ENCODE measurements at places on chromosomes 3 and 15.

DNA sequence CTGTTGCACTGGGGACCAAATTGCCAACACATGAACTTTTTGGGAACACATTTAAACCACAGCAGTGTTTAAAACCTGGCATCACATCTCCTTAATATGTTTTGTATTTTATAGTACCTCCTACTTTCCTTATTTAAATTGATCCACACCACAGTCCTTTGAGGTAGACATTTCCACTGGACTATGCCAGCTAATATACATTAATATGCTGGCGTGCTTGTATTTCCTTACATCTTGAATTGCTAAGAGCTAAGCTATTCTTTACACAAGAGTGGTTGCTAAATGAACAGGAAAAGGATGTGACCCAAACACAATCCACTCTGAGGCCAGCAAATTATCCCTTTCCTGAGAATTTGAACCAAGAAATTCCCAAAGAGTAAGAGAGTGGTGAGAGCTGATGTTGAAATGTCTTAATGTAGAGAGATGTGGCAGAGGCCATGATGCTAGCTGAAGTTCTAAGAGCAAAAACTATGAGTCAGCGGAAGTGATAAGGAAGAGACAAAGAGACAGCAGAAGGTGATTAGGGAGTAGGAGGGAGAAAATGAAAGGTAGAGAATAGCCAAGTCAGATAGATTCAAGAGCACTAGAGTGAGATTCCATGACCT, 131.2 kb downstream of the CD47 start:
- no peak overlapping the region for H3K4me3 ChIP-seq
- no peaks in the 10 kb centered on the region for H3K36me3 ChIP-seq
- DNase-seq, result no peak
- H3K27me3 ChIP-seq, result no peaks in the 10 kb centered on the region
- H3K4me1 ChIP-seq, result peaks cover 22% of the 10 kb centered on the region

DNA sequence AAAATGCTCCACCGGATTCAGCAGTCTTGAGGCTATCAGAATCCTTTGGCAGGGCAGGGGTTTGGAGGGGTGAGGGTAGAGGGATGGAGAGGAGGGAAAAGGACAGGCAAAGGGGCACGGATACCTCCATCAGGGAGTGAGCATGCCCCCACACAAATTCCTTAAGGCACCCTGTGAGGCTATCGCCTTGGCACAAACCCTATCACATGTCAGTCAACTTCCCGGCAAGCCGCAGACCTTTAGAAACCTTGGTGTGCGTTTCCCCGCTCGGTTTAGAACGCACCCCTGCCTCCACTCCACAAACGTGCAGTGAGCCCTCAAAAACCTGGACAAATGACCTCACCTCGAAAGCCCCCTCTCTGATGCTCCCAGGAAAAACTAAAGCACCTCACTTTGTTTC, 422 bp upstream of the SETMAR start:
- H3K4me1 ChIP-seq, result peaks cover 5% of the 10 kb centered on the region
- H3K4me3 ChIP-seq, result no peak overlapping the region
- DNase-seq, result no peak
- H3K36me3 ChIP-seq, result peaks cover 21% of the 10 kb centered on the region
- no peak overlapping the region for H3K27ac ChIP-seq

- peaks cover 31% of the 10 kb centered on the region for H3K36me3 ChIP-seq
- peak; percentile 100 for DNase-seq
- no peaks in the 10 kb centered on the region for H3K27me3 ChIP-seq
- H3K4me1 ChIP-seq, result peaks cover 9% of the 10 kb centered on the region
- H3K27ac ChIP-seq, result peak overlapping the region; percentile 96
Measured at GRCh38 chr3:133573054-133573628, 345 bp upstream of the CDV3 start.

DNA sequence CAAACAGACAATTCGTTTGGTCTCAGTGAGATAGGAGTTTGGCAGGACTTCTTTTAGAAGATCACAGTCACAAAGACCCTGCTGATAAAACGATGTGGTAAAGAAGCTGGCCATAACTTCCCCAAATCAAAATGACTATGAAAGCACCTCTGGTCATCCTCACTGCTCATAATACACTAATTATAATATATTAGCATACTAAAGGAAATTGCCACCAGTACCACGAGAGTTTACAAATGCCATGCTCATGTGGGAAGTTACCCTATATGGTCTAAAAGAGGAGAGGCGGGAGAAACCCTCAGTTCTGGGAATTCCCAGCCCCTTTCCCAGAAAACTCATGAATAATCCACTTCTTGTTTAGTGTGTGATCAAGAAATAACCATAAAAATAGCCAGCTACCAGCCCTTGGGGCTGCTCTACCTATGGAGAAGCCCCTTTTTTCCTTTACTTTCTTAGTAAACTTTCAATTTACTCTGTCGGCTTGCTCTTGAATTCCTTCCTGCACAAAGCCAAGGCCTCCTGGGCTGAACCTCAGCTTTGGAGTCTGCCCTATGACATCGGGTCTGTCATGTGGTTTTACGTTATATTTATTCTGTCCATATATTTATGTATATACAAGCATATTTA, 115.8 kb upstream of the IGSF10 start:
- H3K4me1 ChIP-seq, result no peaks in the 10 kb centered on the region
- H3K4me3 ChIP-seq, result no peak overlapping the region
- no peaks in the 10 kb centered on the region for H3K27me3 ChIP-seq
- no peak overlapping the region for H3K27ac ChIP-seq

DNA sequence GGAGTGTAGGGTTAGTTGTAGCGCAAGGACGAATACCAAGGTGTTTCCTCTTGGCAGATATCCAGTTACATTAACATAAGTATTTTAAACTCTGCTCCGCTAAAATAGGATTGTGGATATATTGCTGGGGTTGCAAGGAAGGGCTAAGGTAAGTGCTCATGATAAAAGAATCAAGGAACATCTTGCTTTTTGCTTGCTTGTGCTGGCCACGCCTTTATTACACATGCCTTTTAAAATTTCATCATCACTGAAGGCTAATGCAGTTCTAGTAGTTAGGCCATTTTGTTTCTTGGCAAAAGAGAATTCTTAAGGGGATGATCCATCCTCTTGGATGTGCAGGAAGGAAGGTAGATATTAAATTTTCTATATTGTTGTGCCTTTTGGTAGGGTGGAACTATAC, 415.6 kb upstream of the TPM1 start:
- H3K4me1 ChIP-seq, result peaks cover 4% of the 10 kb centered on the region
- no peak for DNase-seq
- H3K27me3 ChIP-seq, result no peaks in the 10 kb centered on the region
- no peak overlapping the region for H3K4me3 ChIP-seq
- H3K27ac ChIP-seq, result no peak overlapping the region

- H3K27me3 ChIP-seq, result no peaks in the 10 kb centered on the region
- H3K4me1 ChIP-seq, result peaks cover 3% of the 10 kb centered on the region
- peak overlapping the region; percentile 97 for H3K4me3 ChIP-seq
- peak overlapping the region; percentile 90 for H3K27ac ChIP-seq
- H3K36me3 ChIP-seq, result peaks cover 3% of the 10 kb centered on the region
Measured at GRCh38 chr15:48331796-48332641, 790 bp downstream of the DUT start.

- H3K4me1 ChIP-seq, result peaks cover 10% of the 10 kb centered on the region
- no peak for DNase-seq
- peaks cover 4% of the 10 kb centered on the region for H3K27me3 ChIP-seq
- no peak overlapping the region for H3K4me3 ChIP-seq
- H3K36me3 ChIP-seq, result no peaks in the 10 kb centered on the region
Measured at GRCh38 chr3:198076722-198077308, 116.8 kb downstream of the LMLN start.

- H3K27me3 ChIP-seq, result no peaks in the 10 kb centered on the region
- no peak overlapping the region for H3K4me3 ChIP-seq
- no peaks in the 10 kb centered on the region for H3K36me3 ChIP-seq
- H3K27ac ChIP-seq, result no peak overlapping the region
- H3K4me1 ChIP-seq, result no peaks in the 10 kb centered on the region
Measured at GRCh38 chr3:112770032-112770626, 76.5 kb downstream of the CD200R1L start.

DNA sequence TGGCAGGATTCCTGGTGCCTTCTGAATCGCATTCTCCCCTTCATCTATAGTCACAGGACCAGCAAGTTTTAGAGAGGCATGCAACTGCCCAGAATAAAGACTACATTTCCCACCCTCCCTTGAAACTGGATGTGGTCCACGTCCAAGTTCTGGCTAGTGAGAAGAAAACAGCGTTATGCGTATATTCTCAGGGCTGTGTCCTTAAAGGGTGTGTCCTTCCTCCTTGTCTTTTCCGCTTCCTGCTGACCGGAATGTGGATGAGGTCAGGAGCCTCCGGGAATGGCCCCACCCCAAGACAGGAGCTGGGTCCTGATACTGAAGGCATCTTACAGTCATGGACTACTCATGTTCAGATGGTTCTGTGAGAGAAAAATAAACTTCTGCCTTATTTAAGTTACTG, 20.2 kb downstream of the CHST2 start:
- no peak overlapping the region for H3K4me3 ChIP-seq
- peaks cover 9% of the 10 kb centered on the region for H3K4me1 ChIP-seq
- no peaks in the 10 kb centered on the region for H3K36me3 ChIP-seq
- no peaks in the 10 kb centered on the region for H3K27me3 ChIP-seq
- no peak for DNase-seq
- H3K27ac ChIP-seq, result no peak overlapping the region

DNA sequence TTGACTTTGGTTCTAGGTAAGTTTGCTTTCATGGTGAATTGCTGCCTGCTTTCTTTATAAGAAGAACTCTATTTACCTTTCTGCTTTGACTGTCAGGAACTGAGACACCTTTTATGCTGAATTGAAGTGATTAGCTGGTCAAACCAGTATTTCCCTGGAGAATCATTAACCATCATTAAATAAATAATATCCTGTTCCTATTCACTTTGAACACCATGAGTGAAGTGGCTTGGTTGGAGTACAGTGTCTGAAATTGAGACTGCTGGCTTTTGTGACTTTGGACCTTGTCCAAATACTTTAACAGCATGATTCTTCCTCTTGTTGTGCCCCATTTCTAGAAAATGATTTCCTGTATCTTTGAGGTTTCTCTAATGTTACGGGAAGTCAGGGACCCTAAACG, 5.6 kb upstream of the TMEM62 start:
- no peaks in the 10 kb centered on the region for H3K27me3 ChIP-seq
- DNase-seq, result no peak
- no peaks in the 10 kb centered on the region for H3K4me1 ChIP-seq
- no peak overlapping the region for H3K4me3 ChIP-seq
- no peak overlapping the region for H3K27ac ChIP-seq
- no peaks in the 10 kb centered on the region for H3K36me3 ChIP-seq

GRCh38 chr3:112302150-112302830, 8.3 kb upstream of the SLC9C1 start:
- H3K4me1 ChIP-seq, result peaks cover 24% of the 10 kb centered on the region
- no peak for DNase-seq
- H3K4me3 ChIP-seq, result no peak overlapping the region
- H3K27ac ChIP-seq, result peak overlapping the region; percentile 100

DNA sequence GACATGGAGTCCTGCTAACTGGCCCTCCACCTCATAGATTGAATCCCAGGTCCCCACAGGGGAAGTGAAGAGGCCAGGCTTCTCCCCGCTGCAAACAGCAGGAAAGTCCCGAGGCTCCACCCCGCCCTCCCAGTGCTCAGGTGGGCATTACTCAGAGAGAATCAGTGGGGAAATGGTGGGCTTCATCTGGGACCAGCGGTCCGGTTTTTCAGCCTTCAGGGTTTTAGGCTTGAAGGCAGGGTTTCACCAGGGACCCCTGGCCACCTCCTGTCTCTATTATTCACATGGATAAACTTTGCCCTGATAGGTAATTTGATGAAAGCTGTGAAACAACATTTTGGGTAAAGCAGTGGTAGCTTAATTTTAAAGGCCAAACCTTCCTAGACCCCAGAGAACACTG, 31.3 kb downstream of the MKRN3 start:
- H3K4me3 ChIP-seq, result no peak overlapping the region
- no peaks in the 10 kb centered on the region for H3K36me3 ChIP-seq
- H3K27me3 ChIP-seq, result no peaks in the 10 kb centered on the region
- no peak for DNase-seq

GRCh38 chr3:11718637-11719405, 75.1 kb upstream of the VGLL4 start:
- peak; percentile 21 for DNase-seq
- peak overlapping the region; percentile 85 for H3K4me3 ChIP-seq
- H3K36me3 ChIP-seq, result no peaks in the 10 kb centered on the region
- H3K27me3 ChIP-seq, result peaks cover 75% of the 10 kb centered on the region

DNA sequence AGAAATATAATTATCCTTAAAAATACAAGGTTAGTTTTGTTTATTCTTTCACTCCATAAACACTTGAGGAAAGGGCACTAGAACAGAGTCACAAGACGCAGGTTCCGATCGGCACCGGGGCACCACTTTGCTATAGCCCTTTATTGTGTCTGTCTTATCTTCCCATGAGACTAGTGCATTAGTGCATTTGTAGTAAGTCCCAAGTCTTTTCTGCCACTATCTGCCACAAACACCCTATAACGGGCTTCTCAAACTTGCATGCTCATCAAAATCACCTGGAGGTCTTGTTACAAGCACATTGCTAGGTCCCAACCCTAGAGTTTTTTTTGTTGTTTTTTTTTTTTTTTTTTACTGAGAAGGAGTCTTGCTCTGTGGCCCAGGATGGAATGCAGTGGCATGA, 213.1 kb downstream of the FOXP1 start:
- no peak overlapping the region for H3K27ac ChIP-seq
- H3K36me3 ChIP-seq, result no peaks in the 10 kb centered on the region
- peaks cover 8% of the 10 kb centered on the region for H3K4me1 ChIP-seq
- no peak for DNase-seq
- no peaks in the 10 kb centered on the region for H3K27me3 ChIP-seq
- no peak overlapping the region for H3K4me3 ChIP-seq

- DNase-seq, result no peak
- no peak overlapping the region for H3K27ac ChIP-seq
- H3K27me3 ChIP-seq, result no peaks in the 10 kb centered on the region
- no peaks in the 10 kb centered on the region for H3K4me1 ChIP-seq
- no peak overlapping the region for H3K4me3 ChIP-seq
Measured at GRCh38 chr3:171878461-171879225, 35.5 kb downstream of the TMEM212 start.

DNA sequence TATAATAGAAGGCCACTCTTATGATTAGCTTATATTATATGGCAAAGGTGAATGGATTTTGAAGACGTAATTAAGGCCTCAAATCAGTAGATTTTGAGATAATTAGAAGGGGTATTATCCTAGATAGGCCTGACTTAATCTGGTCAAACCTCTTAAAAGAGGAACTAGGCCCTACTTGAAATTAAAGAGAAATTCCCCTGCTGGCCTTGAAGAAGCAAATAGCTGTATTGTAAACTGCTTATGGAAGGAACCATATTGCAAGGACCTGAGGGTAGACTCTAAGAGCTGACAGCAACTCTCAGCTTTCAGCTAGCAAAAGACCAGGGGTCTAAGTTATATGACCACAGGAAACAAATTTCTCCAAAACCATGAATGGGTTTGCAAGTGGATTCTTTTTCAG, 219.0 kb upstream of the ONECUT1 start:
- no peaks in the 10 kb centered on the region for H3K36me3 ChIP-seq
- H3K27ac ChIP-seq, result no peak overlapping the region
- peaks cover 2% of the 10 kb centered on the region for H3K4me1 ChIP-seq
- DNase-seq, result no peak
- no peak overlapping the region for H3K4me3 ChIP-seq

GRCh38 chr3:212432-212831, 15.9 kb downstream of the CHL1 start:
- no peak for DNase-seq
- H3K27ac ChIP-seq, result no peak overlapping the region
- H3K4me1 ChIP-seq, result no peaks in the 10 kb centered on the region
- H3K27me3 ChIP-seq, result no peaks in the 10 kb centered on the region
- no peak overlapping the region for H3K4me3 ChIP-seq

Measured in neuronal stem cell (in vitro differentiated cells).